NCI-H2081 treated with DMSO at 0.1 percent for 48 hours (cell line): ENCODE measurements at places on chromosomes 6 and 20.

DNA sequence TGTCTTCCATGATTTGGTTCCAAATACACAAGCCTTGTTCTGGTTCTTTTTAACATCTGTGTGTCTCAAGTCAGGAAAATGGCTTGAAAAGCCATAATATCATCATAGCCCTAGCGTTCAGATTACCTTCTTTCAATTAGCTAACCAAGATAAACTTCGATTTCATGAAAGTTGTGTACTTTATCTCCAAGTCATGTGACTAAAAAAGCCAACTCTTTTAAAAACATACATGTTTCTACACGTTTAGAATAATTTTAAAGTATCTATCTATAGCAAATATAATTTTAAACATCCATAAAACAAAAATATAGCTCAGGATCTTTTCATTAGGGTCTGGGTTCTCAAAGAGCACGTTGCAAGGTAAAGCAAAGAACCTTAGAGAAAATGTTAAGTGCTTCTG is 261.1 kb downstream of the PRL start:
- DNase-seq = no peak

DNA sequence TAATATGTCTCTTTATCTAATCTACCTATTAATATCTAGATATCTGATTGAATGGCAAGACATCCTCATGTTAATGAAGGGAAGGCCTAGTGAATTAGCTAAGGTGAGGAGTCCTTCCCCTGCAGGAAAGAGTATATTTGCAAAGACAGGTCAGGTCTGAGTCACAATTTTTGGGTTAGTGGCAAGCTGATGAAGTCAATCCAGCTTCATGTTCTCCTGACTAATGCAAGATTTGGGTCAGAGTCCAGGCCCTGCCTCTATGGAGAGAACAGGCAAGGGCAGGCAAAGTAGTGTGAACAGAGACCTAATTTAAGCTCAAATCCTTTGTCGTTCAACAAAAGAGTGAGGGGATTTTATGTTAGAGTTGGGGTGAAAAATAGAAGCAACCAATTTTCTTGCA is 496.7 kb downstream of the BMP2 start:
- no peak for DNase-seq

- no peak for DNase-seq
Observed at GRCh38 chr6:6218759-6219085, 101.7 kb downstream of the F13A1 start.

GRCh38 chr20:4813863-4814695 is 92.4 kb downstream of the PRND start:
- no peak for DNase-seq

DNA sequence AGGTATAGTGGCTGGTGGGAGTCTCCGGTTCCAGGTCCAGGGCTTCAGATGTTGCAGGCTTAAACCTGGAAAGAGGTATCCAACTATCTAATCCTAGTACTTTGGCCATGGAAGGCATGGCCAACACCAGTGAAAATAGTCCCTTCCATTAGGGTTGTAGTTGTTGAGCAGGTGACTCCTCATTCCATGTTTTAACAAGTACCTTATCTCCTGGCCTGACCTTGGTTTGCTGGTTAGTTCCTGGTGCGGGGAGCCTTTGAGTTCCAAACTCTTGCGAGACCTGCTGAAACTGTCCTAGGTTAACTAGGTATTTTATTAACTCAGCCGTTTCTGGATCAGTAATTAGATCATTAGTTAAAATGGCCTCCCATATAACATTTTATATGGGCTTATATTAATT is 165.1 kb upstream of the PROKR2 start:
- no peak for DNase-seq

- no peak for DNase-seq
Observed at GRCh38 chr6:168226902-168227318, 92.7 kb downstream of the DACT2 start.

- DNase-seq = no peak
Observed at GRCh38 chr20:48687117-48687800, 140.5 kb downstream of the PREX1 start.

DNA sequence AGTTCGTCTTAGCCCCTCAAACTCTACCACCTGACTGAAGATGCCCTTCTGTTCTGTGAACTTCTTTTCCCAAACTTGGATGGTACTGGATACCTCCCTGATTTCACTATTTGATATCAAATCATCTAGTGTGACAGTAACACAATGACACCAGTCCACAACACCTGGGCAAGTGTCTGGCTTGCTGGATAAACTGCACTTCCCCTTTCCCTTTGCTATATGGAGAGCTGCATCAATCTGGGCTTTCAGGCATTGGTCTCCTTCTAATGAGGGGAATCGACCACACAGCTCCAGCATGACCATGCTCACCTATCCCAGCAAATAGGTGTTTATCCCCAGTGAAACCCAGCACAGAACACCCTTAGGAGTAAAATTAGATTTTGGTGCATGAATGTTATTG is 3.1 kb downstream of the F13A1 start:
- no peak for DNase-seq

GRCh38 chr6:14984519-14984853 is 261.4 kb upstream of the JARID2 start:
- DNase-seq = no peak

DNA sequence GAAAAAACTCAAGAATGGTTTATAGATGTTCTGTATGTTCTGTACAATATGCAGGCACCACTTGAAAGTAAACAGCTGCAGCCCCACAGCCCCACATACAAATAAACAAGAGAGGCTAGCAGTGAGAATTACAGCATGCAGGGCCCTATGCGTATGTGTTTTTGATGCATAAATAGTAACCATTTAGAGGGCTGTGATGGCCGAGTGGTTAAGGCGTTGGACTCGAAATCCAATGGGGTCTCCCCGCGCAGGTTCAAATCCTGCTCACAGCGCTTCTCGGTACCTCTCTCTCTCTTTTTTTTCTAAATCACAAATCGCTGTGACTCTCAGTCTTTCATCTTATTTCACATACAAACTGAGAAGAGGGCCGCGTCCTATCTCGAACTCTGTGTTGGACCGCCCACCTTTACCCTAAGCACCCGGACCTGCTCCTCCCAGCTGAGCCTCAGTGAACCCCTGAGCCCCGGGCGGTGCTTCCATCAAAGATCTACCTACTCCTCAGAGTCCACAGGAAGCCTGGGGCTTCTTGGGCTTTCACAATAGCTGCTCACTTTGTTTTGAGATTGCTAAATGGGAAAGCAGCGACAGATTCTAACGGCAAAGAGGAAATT is 37.7 kb upstream of the PRSS16 start:
- no peak for DNase-seq
